ENCODE measurements at places on chromosomes 5 and 9.

- DNase-seq = no peak
Observed at GRCh38 chr9:105332471-105332870, 88.0 kb downstream of the SLC44A1 start.

GRCh38 chr5:5103245-5103644 lies 36.9 kb upstream of the ADAMTS16 start:
- DNase-seq = no peak

- DNase-seq = peak; percentile 43
Observed at GRCh38 chr5:111968459-111968858, 211.5 kb upstream of the NREP start.

- no peak for DNase-seq
Observed at GRCh38 chr9:27447031-27447683, 76.9 kb upstream of the IFNK start.

- peak; percentile 96 for DNase-seq
Observed at GRCh38 chr9:78280982-78281668, 15.8 kb upstream of the PSAT1 start.

DNA sequence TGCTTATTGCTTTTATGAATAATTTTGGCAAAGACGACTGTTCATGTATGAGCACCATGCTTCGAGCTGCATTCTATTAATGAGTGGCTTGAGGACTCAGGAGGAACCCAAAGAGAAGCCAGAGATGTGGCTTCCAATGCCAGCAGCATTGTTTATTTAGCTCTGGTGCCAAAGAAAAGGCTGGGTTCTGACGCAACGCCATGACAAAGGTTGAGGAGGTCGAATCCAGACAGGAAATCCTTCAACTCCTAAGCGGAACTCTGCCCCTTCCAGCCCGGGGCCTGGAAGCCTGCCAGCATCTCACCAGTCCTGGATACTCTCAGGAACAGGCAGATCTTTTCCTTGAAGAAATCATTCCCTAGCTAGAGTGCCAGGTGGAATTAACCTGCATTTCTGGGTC lies 104.4 kb downstream of the ARHGAP26 start:
- DNase-seq = peak; percentile 59

GRCh38 chr5:15789642-15790041 lies 289.7 kb downstream of the FBXL7 start:
- no peak for DNase-seq

- DNase-seq = no peak
Observed at GRCh38 chr5:169974121-169974770, 6.0 kb downstream of the INSYN2B start.

GRCh38 chr9:8224381-8224801 lies 424.8 kb upstream of the DMAC1 start:
- DNase-seq = no peak

DNA sequence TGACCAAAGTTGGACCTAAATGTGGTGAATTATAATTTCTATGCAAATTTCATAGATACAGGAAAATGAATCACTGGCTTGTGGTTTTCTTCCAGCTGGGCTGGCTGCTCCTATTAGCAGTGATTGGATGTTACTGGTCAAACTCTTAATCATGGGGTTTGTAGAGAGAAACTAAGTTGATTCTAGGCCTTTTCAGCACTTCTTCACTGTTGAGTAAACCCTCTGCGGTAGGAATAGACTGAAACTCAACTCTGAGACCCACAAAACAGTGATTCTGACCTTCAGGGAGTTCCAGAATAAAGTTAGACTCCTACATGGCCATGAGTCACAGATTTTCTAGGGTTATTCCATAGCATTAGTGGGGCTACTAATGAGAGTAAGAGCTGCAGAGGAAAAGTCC lies 47.9 kb upstream of the FKTN start:
- no peak for DNase-seq

- no peak for DNase-seq
Observed at GRCh38 chr5:134794082-134794481, 35.5 kb downstream of the DDX46 start.

DNA sequence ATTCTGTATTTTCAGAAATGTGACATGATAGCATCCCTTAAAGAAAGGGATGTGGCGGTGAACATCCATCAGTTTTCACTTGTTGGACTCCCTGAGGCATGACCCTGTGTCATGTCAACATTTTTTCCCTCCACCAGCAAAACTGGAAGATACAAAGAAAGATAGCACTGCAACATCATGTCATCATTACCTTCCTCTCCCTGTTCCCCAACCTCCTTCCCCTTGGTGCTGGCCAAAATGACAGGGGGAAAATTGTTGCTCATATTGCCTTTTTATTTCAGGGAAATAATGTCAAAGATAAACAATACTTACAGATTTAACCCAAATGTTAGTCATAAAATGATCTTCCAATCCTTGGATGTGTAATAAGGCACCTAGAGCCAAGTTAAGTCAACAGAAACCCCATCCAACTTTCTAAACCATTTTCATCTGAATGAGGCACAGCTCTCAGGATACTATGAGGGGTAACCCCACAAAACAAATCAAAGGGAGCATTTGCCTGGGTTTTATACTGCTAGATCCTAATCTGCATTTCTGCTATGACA lies 644.3 kb downstream of the ACTL7B start:
- DNase-seq = no peak

DNA sequence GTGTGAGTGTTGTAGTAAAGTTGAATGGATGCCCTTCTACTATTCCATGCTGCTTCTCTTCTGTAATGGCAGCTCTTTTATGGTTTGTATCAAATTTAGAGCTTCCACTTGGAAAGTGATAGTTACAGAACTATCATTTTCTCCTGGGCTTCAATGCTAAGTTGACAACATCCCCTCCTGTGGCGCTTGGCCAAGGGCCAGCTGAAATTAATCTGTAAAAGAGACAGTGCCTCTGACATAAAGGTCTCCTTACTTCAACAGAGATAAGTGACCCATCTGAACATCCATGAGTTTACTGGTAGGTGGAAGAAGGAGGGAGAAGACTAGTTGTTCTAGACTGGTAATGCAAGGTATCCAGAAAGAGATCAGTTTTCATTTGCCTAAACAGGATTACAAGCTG lies 39.7 kb downstream of the CHSY3 start:
- DNase-seq = no peak

GRCh38 chr9:21788752-21789151 lies 13.7 kb upstream of the MTAP start:
- peak; percentile 47 for DNase-seq

- DNase-seq = no peak
Observed at GRCh38 chr5:60163762-60164161, 270.2 kb upstream of the PDE4D start.

GRCh38 chr5:135649435-135649834 lies 70.6 kb upstream of the CXCL14 start:
- DNase-seq = no peak

DNA sequence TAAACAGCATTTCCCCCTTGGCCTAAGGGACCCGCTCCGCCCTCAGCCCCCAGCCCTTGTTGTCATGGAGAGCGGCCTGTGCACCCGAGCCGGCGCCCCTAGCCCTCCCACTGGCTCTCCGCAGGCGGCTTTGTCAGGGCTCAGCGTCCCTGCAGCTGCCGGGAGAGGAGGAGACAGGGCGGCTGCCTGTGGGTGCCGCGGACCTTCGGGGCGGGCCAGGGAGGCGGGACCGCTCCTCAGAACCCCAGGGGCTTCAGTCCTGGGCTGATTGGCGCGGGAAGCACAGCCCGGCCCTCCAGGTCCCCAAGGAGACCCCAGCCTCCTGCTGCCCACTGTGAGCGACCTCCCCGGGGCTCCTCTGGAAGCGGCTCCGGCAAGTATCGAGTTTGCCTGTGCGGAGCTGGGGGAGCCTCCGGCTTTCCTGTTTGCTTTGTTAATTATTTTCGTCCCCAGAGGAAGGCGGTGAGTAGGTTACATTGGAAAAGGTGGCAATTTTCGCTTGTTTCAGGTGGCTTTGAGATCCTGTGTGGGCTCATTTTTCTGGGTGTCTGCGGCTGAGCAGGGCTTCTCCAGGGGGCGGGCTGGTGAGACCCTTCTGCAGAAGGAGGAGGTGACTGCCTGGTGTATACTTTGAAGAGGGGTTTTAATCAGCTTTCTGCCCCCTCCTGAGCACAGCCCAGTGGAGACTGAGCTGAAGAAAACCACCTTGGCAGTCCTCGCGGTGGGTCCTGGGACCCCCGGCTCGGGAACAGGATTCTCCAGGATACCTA lies at the start of gene FGD3:
Gene FGD3 (plus strand): TSS at position 256 of the 770 bp plus-strand sequence. CDS start 28,734 bp downstream, outside the sequence.
- peak; percentile 54 for DNase-seq

GRCh38 chr5:135263022-135263668 lies 135.9 kb downstream of the MACROH2A1 start:
- DNase-seq = peak; percentile 98

- peak; percentile 18 for DNase-seq
Observed at GRCh38 chr9:101117161-101117560, 88.6 kb downstream of the PLPPR1 start.

DNA sequence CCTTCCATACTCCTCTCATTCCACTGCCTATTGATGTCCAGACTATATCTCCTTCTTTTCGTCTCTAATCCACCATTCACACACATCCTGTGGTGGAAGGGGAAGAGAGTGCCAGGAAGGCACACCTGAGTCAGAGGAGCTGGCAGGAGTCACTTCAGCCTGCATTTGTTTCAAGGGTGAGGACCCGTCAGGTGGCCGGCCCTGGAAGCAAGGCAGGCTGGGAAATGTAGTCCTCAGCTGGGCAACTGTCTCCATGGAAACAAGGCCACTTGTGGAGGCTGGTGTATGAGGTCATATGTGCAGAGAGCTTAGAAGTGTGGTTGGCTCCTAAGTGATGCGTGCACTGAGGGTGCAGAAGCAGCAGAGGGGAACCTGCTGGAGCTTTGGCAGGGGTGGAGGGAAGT lies 278.4 kb downstream of the NSG2 start:
- DNase-seq = no peak

DNA sequence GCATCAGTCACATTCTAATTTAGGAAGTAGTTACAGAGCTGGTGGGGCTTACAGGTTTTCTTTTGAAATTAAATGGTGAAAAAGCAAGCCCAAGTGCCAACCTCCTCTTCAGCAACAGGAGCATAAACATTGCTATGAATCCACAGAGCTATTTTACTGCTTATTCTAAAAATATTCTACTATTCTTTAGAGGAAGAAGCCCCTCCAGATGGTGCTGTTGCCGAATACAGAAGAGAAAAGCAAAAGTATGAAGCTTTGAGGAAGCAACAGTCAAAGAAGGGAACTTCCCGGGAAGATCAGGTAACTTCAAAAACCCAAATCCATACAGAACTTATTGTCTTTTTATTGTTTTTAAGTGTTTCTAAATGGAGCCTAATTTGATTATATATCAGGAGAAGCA lies 202.8 kb downstream of the CWC27 start:
- peak; percentile 45 for DNase-seq

GRCh38 chr5:76403766-76404222 lies 709 bp downstream of the IQGAP2 start:
- DNase-seq = no peak

- peak; percentile 98 for DNase-seq
Observed at GRCh38 chr9:96217294-96217707, 84.7 kb downstream of the HSD17B3 start.

DNA sequence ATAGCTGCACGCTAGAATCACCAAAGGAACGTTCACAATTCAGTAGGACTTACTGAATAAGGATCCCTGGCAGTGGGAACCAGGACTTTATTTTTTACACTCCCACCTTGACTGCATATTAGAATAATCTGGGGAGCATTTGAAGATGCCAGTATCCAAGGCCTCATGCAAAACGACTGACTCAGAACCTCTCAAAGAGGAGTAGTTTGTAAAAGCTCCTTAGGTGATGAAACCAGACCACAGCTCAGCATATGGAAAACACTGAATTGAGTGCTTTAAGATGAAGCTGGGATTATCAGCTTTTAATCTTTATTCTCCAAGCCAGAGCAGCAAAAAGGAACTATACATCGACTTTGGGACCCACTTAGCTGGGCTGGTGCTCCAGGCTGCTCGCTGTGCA lies 288.3 kb downstream of the MLLT3 start:
- DNase-seq = no peak

DNA sequence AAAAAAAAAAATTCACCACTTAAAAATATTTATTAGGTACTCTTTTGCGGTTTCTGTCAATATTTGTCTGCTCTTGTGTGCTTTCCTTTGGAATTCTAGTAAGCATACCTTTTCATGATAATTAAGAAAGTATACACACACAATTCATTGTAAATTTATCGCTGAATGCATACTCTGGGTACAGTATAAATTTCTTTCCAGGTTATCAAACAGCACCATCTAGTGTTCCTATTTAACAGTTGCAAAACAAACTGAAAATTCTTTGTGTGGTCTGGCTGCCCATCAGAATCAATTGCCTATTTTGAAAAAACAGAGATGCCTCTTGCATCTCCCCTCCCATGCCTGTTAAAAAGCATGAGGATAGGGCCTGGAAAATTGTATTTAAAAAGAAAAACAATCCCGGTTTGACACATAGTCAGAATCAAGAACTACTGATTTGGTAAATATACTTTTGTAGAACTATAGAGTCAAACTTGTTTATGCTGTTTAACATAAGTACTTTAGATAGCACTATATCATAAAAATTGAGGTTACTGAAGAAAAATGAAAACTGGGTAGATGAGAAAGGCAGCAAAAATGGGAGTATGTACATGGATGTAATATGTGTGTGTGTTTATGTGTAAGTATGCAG lies 16.2 kb downstream of the PGGT1B start:
- peak; percentile 53 for DNase-seq

- DNase-seq = no peak
Observed at GRCh38 chr9:73093740-73094379, 57.8 kb upstream of the ANXA1 start.

DNA sequence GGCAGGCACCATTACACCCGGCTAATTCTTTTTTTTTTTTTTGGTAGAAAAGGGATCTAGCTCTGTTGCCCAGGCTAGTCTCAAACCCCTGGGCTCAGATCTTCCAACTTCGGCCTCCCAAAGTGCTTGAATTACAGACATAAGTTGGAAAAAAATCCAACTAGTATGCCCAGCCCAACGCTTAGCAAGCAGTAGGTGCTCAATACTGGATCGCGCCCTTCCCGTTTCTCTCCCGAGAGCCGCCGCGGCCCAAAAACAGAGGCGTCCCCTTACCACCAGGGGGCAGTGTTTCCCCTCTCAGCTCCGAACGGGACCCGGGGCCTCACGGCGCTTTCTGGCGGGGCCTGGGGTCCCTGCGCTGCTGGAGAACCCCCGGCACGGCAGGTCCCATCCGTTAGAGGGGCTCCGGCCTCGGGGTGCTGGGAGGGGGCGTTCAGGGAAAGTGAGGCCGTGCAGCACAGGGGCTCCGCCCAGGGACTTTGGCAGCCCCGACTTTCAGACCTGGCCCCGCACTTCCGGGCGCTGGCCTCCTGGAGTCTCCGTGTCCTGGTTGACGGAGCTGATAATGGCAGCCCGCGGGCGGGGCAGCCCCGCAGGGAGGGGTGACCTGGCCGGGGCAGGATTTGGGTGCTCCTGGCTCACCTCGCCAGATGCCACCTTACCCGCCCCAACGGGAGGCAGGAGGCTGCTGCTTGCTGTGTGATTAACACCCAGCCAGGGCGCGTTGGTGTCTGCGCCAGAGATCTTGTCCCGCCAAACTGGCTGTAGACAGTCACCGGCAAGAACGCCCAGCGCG lies 15.2 kb downstream of the PTGES start:
- peak; percentile 87 for DNase-seq

DNA sequence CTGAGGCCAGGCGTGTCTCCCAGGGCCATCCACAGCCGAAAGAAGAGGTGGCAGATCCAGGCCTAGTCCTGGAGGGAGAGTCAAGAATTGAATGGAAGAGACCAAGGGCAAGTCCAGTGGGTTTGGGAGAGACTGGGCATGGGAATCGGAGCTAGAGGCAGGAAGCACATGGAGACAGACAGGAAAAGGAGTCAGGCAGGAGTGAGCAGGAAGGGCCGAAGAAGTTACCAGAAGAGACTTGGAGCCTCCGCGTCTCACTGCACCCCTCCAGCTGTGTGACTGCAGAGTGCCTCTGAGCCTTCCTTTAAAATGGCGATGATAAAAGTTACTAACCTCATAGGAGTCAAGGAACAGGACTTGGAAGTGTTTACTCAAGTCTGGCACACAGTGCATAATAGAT lies 64.4 kb upstream of the ANGPTL2 start:
- DNase-seq = no peak
